ENCODE measurements at places on chromosomes 13 and 19.

GRCh38 chr19:31332096-31332495 lies 17.1 kb downstream of the TSHZ3 start:
- no peak for DNase-seq

DNA sequence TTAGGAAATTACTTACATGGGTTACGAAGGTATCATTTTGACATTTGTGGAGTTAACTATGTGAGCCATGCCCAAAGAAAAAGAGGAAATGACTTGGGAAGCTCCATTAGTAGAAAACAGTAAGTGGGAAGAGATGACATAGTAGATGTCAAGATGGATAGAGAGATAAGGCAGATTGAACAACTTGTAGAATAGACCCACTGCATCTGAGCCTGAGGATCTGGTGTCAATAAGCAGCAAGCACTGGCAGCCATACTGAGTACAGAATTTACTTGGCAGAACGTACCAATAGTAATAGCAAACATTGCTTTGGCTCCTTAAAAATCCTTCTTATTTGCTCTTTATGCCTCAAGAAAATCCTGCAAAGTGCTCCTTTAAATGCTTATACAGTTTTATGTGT lies 203.8 kb downstream of the GPC6 start:
- no peak for DNase-seq

DNA sequence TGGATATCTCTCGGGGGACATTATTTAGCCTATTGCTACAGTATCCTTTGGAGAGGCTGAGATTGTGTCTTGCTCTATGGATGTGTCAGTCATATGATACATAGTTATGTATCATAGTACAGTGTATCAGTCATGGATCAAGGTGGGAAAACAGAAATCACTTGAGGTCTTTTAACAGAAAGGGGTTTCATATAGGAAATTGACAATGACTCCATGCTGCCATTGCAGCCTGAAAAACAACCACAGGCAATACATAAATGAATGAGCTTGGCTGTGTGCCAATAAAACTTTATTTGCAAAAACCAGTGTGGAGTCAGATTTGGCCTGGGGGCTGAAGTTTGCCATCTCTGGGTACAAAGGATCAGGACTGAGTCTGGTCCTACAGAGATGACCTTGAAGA lies 35.4 kb downstream of the COLGALT1 start:
- no peak for DNase-seq

DNA sequence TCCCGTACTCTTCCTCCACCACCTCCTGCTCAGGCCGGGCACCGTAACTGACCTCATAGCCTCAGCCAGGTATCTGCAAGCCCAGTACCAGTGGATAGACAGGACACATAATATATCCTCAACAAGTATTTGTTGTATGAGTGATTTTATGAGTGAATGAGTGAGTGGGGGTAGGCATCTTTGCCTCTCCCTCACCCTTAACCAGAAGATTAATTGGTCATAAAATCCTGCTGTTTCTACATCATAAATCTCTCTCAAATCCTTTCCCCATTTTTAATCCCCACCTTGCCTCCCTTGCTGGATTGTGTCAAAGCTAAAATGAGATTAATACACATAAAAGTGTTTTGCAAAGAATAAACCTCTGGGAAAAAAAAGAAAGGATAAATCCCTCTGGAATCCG lies 44.4 kb upstream of the HMGB1 start:
- DNase-seq, result no peak

- DNase-seq, result no peak
Measured at GRCh38 chr13:47837104-47837880, 163.8 kb downstream of the SUCLA2 start.

DNA sequence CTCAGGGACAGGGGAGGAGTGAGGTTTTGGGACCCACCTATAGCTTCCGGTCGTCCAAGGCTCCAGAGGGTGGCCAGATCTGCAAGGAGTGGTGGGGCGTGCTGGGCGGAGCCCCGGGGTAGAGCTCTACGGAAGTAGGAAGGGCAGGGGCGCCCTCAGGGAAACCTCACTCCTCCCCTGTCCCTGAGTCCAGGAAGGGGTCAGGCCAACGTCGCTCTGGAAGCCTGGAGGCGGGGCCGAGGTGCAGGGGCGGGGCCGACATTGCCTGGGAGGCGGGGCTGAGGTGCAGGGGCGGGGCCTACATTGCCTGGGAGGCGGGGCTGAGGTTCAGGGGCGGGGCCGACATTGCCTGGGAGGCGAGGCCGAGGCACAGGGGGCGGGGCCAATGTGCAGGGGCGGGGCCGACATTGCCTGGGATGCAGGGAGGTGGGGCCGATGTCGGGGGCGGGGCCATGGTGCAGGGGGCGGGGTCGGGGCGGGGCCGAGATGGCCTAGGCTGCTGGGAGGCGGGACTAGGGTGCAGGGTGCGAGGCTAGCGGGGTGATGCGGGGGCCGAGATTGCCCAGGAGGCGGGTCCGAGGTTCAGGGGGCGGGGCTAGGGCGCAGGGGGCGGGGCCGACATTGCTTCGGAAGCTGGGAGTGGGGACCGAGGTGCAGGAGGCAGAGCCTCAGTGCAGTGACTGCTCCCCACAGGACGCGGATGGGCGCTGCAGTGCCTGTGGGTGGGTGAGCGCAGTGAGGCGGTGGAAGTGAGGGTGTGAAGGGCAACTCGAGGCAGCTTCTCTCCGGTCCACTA lies 4.9 kb upstream of the PALM start:
- DNase-seq, result no peak

DNA sequence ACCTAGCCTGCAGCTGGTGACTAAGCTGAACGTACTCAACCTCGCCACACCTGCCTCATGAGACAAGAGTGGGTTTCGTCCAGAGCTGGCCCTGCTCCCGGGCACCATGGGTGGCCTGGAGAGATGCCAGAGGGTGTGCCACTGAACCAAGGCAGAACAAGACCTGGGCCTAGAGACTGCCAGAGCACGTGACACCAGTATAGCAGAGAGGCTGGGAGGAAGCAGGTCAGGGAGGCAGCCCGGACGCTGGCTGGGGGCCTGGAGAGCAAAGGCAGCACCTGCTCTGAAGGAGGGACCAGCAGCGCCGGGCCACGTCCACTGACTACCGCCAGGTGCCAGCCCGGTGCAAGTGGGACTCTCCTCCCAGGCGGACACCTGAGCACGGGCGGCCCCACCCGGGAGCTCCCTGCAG lies 7.3 kb upstream of the C13orf46 start:
- DNase-seq, result no peak

- DNase-seq, result no peak
Measured at GRCh38 chr19:3285647-3286176, 61.3 kb downstream of the CELF5 start.

DNA sequence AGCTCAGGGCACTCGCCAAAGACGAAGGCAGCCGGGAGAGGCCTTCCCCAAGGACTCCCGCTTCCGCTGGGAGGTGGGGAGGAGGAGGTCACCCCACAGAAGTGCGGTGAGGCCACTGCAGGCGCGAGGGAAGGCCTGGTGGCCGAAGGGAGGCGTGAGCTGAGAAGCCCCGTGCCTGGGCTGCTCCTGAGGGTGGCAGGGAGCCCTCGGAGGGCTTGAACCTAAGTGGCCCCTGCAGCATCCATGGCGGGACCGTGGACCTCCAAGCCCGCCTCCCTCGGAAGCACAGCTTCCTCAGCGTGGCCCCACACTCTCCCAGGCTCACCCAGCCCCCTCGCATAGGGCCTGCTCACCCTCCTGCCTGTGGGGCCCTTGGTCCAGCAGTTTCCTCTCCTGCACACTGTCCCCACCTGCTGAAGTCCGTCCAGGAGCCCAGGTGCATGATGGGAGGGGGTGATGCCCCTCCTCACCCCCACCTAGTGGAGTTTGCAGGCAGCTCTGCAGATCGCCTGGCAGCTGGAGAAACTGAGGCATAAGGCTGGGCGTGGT lies 25.9 kb downstream of the EFNA2 start:
- no peak for DNase-seq

DNA sequence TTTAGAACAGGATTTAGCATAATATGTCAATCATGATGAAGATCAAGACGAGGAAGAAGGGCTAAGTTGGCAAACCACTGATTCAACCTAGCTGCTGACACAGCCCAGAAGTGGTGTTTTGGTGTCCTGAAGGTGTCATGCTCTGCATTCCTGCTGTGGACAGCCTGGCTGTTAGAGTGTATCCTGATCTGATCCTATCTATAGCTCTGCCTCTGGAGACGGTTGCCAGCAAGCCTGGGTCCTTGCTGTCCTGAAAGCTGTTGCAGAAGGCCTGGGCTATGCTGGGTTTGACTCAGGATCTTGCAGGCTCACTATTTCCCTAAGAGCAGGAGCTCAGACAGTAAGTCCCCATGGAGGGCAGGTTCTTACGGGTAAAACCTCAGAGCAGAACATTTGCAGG lies 416.4 kb downstream of the TSHZ3 start:
- DNase-seq, result no peak

DNA sequence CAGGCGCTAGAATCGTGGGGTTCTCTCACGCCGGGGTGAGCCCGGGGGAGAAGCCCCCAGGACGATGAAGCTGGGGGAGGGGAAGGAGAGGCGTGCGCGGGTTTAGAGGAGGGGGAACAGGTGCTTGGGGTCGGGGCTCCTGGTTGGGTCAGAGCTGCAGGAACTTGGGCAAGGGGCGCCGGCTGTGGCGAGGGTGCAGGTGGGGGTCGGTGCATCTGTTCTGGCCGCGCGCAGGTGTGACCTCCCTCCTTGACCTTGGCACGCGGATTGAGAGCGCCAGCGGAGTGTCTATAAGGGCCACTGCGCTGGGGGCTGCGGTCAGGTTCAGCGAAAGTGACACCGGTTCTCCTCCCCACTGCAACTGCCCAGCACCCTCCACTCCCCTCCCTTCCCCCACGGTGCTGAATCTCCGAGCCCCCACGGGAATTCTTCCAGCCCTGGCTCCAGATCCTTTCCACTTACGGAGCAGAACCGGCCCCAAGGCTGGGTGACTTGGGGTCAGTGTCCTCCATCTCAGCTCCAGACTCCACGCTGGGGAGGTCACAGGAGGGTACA lies 618 bp downstream of the TMEM38A start:
- DNase-seq, result no peak

- no peak for DNase-seq
Measured at GRCh38 chr13:43232144-43232872, 208.9 kb downstream of the DNAJC15 start.

- no peak for DNase-seq
Measured at GRCh38 chr13:77836423-77836822, 82.2 kb downstream of the EDNRB start.

- DNase-seq, result no peak
Measured at GRCh38 chr13:50969691-50970090, 60.1 kb downstream of the RNASEH2B start.

DNA sequence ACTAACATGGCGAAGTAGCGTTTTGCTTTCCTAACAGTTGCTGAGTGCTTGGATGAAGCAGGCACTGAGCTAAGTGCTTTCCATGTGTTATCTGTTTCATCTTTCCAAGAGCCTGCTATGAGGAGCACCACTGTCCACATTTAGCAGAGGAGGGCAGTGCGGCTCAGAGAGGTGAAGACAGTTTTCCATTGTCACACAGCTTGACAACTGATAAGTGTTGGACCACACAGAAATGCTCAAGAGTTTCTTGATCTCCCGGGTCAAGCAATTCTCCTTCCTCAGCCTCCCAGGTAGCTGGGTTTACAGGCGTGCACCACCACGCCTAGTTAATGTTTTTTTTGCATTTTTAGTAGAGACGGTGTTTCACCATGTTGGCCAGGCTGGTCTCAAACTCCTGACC lies 6.8 kb upstream of the CRTC1 start:
- DNase-seq, result no peak

DNA sequence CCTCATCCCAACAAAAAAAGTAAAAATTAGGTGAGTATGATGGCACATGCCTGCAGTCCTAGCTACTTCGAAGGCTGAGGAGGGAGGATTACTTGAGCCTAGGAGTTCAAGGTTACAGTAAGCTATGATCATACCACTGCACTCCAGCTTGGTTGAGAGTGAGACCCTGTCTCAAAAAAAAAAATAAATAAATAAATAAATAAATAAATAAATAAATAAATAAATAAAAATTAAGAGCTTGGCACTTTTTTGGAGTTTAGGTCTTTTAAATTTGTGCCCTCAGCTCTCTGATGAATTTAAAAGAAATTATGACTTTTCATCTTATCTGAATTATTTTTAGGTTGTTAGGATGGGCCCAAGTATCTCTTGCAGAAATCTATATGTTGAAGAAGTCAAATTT lies 8.9 kb downstream of the ZNF420 start:
- DNase-seq, result no peak

DNA sequence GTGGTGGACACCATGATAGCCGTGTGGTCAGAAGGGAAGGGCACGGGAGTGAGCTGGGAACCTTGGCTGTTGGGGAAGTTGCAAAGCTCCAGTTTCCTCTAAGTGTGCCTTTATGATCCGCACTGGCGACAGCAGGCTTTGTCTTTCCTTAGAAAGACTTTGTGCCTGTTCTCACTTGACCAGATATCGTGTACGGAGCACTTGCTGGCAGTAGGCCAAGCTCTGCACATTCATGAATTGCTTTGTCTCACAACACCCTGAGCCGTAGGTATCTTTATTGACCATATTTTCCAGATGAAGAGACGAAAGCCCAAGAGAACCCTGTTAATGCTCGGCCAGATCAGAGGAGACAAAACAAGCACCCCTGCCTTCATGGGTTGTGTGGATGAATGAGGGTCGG lies 15.1 kb downstream of the CUL4A start:
- DNase-seq, result no peak

DNA sequence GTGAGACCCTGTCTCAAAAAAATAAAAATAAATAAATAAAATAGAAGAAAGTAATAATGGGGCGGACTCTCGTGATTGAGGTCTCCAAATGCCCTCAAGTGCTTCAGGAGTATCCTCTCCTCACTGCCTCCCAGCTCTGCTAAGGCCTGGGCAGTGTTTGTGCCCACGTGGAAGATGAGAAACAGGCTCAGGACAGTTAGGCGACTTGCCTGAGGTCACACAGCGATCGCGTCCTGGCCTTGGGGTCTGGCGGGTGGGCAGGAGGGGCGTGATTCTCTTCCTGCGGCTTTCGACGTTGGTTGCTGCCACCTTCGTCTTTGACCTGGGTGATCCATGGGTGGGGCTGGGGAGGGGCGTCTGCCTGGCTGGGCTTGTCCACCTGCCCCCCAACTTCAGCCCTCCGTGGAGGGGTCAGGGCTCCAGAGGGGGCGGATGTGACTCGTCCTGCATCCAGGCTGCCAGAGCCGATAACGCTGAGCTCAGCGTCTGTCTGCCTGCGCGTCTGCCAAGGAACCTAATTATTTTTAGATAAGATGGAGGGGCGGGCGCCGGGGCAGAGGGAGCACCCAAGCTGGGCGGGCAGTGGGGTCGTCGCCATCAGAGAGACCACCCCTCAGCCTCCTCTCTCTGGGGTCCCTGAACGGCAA lies 56.9 kb downstream of the NFIC start:
- peak; percentile 19 for DNase-seq
